Activated CD8-positive, alpha-beta T cell treated with anti-CD3 and anti-CD28 coated beads, Interleukin-2, amount 10 ng/mL, durations not matched to agents 7 days and 5 days (primary cell): ENCODE measurements at places on chromosomes 3 and 15.

GRCh38 chr3:172448661-172449465 is 607 bp upstream of the GHSR start:
- DNase-seq = no peak

- no peak for DNase-seq
These were observed 100.0 kb upstream of the CSPG5 start for GRCh38 chr3:47678446-47679338.

DNA sequence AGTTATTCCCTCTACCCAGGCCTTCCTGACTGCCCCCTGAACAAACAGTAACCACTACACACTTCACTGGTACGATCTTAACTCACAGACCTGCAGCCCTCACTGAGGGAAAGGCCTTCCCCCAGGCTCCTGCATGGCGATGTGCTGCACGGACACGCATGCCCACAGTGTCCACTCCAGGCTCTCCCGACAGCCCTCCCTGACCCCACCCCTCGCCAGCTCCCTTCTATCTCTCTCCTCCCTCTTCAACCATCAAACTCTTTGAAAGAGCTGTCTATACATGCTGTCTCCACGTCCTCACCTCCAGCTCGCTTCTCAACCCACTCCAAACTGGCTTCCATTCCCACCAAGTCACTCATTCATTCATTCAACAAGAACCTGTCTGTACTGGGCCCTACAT is 3.9 kb downstream of the SCN5A start:
- no peak for DNase-seq

GRCh38 chr3:40914475-40914874 is 284.8 kb upstream of the CTNNB1 start:
- DNase-seq = no peak

DNA sequence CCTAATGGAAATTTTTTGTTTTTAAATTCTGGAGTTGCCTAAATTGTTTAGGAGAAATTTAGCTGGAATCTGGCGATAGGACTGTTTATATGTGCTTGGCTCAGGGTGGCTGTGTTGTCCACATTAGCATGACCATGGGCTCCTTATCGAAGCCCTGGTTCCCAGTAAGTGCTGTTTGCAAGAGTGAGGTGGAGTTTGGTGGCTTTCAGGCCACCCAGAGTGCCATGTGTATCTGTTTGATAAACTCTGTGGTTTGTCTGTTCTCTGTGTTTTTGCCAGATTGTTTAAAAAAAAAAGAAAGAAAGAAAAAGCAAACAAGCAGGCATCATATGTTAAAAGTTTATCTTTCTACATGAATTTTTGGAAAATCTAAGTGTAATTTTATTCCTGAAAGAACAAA is 51.5 kb downstream of the PLCL2 start:
- no peak for DNase-seq

GRCh38 chr3:173938616-173939015 is 541.1 kb downstream of the NLGN1 start:
- no peak for DNase-seq

DNA sequence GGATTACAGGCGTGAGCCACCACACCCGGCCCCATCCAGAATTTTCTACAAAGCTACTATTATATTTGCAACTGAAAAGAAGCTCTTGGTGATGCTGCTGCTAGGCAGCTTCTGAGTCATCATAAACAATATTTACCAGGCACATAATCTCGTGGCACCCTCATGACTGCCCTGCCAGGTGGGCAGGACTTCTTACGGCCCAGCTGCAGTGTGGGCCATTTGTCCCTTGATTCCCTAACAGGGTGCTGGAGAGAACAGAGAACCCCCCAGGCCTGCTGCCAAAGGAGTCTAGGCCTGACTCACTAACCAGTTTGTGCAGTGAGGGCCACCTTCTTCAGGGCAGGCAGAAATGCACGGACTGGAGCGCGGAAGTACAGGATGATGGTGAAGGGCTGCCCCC is 4.9 kb downstream of the EPB42 start:
- DNase-seq = no peak

DNA sequence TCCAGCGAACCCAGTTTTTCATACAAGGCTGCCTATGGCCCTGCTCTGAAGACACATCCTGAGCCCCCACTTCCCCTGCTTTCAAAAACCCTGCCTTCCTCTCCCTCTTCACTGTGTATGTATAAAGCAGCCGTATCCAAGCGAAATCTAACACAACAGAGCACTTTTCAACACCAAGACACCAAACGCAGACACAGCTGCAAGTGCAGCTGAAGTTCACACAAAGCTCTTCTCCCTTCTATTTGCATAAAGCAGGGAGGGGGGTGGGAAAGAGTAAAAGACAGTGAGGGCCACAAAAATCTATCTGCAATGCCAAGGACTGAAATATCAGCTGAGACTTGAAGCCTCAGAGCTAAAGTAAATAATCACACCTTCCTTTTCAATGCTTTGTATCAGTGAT is 35.1 kb upstream of the CSPG5 start:
- no peak for DNase-seq

- DNase-seq = no peak
These were observed 532 bp upstream of the SELENOT start for GRCh38 chr3:150602426-150603152.
